Astrocyte of the hippocampus (primary cell): ENCODE measurements at places on chromosomes 2 and 18.

DNA sequence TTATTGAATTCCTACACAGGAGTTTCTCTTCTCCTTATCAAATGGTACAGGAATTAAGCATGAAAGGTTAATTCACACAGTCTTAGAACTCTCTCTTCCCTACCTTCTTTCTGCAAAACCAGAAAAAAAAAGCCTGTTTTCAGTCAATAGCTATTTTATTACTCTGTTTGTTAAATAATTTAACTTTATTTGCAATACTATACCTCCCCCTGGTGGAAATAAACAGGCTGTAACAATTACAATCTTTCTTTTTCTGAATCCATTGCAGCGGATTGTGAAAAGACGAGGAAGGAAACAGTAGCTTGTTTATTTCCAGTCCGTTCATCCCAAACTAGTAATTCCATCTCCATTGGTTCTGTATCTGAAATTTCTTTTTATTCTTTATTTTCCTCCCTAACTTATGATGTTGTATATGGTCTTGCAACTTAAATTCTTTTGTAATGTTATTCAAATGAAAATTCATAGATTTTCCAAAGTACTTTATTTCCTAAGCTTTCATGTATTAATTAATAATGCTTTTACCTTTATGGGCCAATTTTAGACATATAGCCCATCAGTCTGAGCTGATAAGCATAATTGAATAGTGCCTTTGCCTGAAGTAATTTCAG is 165.2 kb downstream of the SH3BP4 start:
- peak; percentile 67 for DNase-seq

DNA sequence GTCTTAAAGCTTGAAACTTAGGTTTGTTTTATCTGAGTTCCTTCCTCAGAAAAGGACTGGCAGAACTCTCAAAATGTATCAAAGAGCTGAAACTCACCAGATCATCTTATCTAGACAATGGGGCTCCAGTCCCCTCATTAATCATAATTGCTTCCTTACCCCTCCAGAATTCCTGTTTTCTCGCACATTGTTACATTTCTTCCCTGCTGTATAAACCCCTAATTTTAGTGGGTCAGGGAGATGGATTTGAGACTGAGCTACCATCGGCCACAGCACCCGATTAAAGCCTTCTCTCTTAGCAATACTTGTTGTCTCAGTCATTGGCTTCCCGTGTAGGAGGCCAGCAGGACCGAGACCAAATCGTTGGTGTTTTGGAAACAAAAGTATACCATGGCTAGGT is 71.8 kb upstream of the CABLES1 start:
- no peak for DNase-seq

DNA sequence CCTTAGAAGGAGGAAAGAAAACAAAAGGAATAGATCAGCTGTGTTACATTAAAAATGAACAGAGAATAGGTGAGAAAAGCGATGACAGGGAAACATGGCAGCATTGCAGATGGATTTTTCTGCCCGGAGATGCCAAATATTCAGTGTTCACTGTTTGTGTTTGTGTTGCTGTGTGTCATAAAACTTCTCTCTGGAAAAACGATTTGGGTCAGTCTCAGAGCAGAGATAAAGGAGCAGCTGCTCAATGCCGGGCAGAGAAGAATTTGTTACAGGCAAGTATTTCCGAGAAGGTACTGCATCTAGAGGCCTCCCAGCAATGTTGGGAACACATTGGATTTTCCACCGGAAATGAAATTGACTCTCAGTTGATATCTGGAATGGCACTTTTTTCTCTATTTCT is 156.4 kb upstream of the KLHL14 start:
- no peak for DNase-seq

DNA sequence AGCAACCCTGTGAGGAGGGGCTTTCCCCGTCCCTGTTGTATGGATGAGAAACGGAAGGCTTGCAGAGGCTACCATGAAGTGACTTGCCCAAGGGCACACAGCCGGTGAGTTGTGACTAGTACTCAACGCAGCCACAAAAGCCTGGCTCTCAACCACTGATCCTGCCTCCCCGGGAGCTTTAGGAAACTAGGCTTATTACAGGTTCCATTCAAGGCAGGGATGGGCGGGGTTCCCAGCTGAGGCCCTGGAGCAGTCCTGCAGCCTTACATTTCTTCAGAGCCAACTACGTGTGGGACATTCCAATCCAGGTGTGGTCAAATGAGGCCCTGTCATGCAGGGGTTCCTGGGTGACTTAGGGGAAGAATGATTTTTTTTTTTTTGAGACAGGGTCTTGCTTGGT is 59.6 kb downstream of the MEX3C start:
- no peak for DNase-seq

DNA sequence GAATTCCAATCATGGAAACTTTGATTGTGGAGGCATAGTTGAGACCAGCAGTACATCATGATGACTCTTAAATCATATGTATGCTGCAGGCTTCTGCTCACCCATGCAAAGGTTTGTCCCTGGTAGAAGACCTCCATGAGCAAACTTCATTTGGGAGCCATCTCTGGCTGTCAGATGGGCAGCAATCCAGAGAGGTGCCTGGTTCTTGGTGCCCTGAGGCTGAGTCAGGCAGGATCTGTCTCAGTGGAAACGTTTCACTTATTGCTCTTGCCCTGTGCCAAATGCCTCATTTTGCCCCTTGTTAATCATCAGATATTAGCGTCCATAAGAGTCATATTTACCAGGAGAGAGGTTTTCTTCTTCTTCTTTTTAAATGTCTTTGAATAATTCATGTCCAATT is 151.5 kb upstream of the CELF4 start:
- DNase-seq = no peak

- no peak for DNase-seq
Observed at GRCh38 chr2:215758691-215759090, 254.7 kb downstream of the MREG start.

GRCh38 chr2:208252716-208253492 is 2.0 kb downstream of the IDH1 start:
- DNase-seq = no peak

- no peak for DNase-seq
Observed at GRCh38 chr2:67922080-67922785, 140.6 kb downstream of the C1D start.

DNA sequence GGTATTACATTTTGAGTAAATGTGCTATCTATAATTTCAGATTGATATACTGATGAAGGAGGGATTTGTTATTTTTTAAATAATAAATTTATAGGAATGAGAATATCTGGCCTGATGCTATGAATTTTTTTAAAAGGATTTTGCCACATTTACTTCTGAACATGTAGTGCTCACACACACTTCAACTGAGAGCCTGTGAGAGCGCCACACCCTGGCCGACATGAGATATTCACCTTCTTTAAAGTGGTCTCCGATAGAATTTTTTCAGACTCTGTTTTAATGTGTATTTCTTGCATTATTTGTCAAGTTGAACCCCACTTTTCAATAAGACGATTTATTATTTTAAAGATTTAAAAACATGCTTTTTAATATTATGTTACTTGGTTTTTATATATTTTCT is 813.3 kb downstream of the DCC start:
- no peak for DNase-seq

- peak; percentile 56 for DNase-seq
Observed at GRCh38 chr2:226426292-226426736, 373.3 kb downstream of the IRS1 start.
